Stimulated activated CD8-positive, alpha-beta memory T cell treated with anti-CD3 and anti-CD28 coated beads, Interleukin-15, amount 100 ng/mL, for 4 hours (primary cell): ENCODE measurements at places on chromosomes 4 and X.

- no peak for DNase-seq
These were observed 47.4 kb upstream of the PTCHD1 start for GRCh38 chrX:23287191-23287725.

DNA sequence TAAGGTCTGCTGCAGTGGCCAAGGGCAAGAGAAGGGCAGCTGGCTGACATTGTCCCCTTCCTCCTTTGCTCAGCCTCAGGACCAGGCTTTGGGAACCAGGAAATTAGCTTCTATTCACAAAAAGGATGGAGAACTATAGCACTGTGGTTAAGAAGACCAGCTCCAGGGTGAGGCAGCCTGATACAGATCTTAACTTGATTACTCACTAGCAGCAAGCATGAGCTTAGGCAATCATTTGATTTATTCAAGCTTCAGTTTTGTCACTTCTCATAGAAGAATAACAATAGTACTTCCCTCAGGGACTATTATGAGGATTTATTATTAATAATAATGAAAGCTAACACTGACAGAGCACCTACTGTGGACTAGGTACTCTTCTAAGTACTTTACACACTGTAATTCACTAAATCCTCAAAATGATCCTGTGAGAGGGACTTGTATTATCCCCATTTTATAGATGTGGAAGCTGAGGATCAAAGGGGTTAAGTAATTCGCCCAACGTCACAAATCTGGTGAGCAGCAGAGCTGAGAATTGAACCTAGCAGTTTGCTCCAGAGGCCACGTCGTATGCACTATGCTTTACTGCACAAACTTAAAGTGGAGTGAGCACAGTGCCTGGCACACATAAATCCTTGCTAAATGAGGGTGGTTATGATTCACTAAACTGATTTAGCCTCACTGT lies 130.4 kb upstream of the PAK3 start:
- DNase-seq = no peak

GRCh38 chr4:5213087-5213595 lies 161.9 kb downstream of the STK32B start:
- no peak for DNase-seq

- DNase-seq = no peak
These were observed 163.2 kb downstream of the CCSER1 start for GRCh38 chr4:90290345-90290744.

DNA sequence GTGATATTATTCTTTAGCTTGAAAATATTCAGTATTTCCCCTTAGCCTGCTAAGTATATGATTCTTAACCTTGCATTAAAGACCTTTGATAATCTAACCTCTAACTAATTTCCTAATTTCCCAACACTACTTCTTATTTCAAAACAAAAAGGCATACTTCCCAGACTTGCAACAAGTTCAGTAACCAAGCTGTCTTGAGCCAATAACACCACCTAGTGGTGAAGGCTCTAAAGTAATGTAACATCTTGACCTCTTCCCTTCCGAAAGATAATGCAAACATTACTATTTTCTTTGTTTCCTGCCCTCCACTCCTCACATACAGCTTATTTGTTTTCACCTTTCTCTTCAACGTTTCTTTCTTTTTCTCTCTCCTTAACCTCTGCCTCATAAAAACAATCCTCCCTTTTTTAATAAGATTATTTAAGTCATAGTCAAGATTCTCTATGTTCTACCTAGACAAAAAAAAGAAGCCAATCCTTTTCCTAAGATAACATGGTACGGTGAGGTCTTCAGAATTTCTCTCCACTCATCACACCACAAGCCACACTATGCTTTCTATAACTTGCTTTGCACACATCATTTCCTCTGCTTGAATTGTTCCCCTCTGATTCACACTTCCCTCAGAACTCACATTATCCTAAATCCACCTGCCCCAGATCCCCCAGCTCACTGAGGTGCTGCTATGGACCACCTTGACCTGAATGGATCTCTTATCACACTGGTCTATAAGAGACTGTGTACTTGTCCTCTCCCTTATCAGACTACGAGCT lies 3.5 kb downstream of the FAT1 start:
- DNase-seq = no peak
